ENCODE measurements at places on chromosomes 2 and 18.

GRCh38 chr18:35343488-35343935 is 708 bp downstream of the ZNF24 start:
- DNase-seq = no peak

GRCh38 chr2:187985923-187986322 is 305.8 kb upstream of the GULP1 start:
- DNase-seq = no peak

DNA sequence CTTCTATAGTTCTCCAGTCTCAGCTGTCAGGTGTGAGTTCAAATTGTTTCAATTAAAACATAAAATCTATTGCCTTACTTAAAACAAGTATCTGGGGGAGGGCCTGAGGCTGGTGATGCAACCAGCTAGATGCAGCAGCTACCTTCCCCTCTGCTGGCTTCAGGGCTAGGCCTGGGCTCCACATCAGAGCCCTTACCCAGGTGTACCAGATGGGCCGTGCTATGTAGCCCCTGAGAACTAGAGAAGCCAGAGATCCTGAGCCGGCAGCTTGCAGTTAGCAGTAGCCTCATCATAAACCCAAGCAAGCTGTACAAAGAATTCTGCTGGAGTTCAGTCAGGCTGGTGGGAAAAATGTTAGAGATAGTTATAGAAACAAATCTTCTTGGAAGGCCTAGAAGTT is 97.7 kb upstream of the ACAA2 start:
- DNase-seq = peak; percentile 3

- DNase-seq = no peak
These were observed 173.5 kb downstream of the ALK start for GRCh38 chr2:29747786-29748470.

GRCh38 chr2:193556766-193557470 is 1362.2 kb upstream of the TMEFF2 start:
- no peak for DNase-seq

DNA sequence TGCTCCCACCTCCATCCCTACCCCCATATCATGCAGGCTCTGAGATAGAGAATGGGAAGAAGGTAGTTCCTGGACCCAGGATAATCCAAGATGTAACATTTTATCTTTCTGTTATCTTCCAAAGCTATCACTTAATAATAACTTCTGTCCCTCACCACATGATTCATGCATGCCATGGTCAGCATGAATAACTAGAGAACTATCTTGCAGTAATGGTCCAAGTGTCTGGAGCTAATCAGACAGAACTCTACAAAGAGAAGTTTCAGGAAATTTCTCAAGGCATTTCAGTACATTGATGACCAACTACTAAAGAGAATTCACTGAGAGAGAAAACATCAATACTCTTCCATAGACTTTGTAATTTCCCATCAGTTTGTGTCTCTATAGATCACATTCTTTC is 1469.7 kb upstream of the PIK3C3 start:
- DNase-seq = no peak

DNA sequence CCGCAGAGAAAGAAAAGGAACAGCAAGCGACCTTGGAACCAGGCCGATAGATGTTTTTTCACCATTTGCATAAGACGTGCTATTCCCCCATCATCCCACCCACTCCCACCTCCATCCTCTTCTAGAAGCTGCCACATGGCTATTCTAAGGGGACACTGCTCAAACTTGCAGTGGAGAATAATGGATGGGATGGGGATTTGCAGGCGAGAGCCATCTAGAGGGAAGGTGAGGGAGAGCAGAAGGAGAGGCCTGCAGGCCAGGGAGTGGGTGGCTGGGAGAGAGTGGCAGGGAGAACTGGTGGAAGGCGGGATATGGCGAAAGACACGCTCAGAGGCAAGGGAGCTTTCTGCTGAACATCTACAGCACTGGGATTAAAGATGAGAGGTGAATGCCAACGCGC is 84.9 kb downstream of the MAPK4 start:
- DNase-seq = no peak

DNA sequence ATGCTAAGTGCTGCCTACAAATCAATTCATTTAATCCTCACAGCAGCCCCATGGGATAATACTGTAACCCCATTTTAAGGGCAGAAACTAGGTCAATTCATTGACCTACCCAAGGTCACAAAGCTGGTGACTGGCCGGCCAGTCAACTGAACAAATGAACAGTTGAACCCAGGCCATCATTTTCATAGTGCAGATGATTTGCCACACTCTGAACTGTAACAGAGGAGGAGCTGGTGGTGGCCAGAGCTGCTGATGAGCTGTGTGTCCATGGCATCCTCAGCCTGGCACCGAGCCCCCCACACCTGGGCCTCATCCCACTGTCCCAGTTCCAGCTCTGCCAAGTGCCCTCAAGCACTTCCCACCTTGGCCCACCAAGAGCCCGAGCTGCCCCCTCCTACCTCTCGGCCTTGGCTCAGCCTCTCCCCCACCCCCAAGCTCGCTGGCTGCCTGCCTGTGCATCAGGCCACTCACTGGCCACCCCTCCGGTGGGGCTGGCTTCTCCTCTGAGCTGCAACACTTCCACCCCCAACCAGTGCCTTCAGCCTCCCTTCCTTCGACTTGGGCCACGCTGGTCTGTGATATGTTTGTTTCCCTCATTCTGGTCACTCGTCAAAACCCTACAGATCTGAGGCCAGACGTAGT is 58.4 kb downstream of the ATOH8 start:
- DNase-seq = no peak

DNA sequence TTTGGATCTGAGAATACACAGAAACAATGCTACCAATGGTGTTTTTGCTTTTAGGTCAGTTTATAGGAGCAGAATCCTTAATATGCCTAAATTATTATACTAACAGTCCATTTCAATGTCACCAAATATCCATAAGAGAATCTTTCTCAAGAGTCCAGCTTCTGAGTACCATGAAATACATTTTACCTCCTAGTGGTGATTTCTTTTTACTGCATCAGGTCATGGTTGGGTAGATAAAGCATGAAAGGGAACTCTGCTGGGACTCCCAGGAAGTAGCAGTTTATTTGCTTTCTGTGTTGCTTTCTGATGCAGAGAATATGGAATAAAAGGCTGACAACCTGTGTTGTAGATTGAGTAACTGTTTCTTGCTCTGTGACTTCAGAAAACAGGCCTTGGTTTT is 115.6 kb downstream of the PPP1R1C start:
- no peak for DNase-seq

- DNase-seq = no peak
These were observed 251.2 kb upstream of the PARD3B start for GRCh38 chr2:204293884-204294747.

DNA sequence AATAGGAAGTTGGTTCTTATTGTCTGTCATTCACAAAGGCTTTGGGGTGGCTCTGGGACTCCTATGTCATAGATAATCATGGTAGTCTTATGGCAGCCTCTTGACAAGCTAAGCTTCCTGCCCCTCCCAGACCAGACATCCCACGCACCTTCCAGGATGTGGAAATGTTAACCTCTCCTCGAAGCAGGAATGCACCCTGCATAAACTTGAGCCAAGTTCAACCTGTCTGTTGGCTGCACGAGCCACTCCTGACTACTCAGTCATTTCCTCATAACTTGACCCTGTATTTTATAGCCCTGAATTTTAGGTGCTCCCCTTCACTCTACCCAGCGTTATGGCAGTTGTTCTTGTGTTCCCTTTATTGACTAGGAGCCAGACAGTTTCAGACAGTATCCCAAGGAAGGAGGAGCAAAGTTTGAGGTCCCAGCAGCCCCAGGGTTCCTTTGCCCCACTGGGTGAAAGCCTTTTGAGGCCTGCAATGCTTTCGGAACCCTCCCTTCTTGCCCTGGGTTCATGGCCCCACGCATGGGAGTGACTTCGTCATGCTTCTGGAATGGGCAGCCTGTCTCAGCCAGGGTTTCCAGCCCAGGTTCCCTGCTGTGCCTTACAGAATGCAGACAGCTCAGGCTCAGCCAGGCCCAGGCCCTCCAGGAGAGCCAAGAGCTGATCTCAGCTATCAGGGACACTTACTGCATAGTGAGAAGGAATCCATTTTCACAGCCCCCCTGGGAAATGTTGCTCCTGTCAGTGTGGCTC is 15.6 kb upstream of the INO80C start:
- peak; percentile 56 for DNase-seq

- peak; percentile 67 for DNase-seq
These were observed 534 bp upstream of the SOCS6 start for GRCh38 chr18:70288171-70288850.

GRCh38 chr18:53411511-53411910 is 813.0 kb downstream of the MBD2 start:
- DNase-seq = no peak

GRCh38 chr2:233807966-233808935 is 30.1 kb downstream of the MROH2A start:
- peak; percentile 9 for DNase-seq

DNA sequence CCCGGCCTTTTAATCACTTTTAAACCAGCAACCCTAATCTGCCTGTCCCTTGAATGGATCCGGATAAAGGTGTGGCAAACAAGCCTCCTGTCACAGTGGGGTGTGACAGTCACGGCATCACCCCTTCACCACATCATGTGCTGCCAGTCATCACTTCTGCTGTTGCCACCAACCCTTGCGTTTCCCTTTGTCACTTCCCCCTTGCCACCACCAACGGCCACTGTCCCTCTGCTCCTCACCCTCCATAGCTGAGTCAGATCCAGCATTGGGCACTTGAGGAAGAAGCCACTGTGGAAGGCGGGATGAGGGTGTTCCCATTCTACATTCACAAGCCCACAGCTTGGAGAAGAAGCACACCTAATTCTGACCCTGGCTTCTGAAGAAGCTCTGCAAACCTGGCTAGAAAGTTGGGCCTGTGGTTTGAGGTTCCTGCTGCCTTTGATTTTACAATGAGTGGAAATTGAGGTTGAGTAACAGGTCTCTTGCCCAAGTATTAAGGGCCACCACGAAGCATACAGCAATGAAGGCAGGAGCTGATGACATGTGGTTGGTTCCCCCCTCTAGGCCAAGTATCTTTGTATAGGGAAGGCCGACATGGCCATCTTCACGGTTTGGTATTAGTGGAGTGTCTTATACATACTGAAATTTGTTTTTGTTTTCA is 22.9 kb upstream of the DARS1 start:
- DNase-seq = no peak

Measured in right forelimb (tissue), 1 donor.